ENCODE measurements at places on chromosomes 7 and 10.

- H3K4me3 ChIP-seq, result peak overlapping the region; percentile 12
- no peak for DNase-seq
- peak overlapping the region; percentile 63 for H3K27ac ChIP-seq
Observed at GRCh38 chr10:61836888-61837754, 64.4 kb upstream of the ARID5B start.

- DNase-seq, result no peak
- no peaks in the 10 kb centered on the region for H3K4me1 ChIP-seq
- H3K27ac ChIP-seq, result no peak overlapping the region
- H3K4me3 ChIP-seq, result no peak overlapping the region
Observed at GRCh38 chr7:31613604-31614003, 73.4 kb upstream of the PPP1R17 start.

GRCh38 chr10:55237462-55237861 lies 436.4 kb upstream of the PCDH15 start:
- H3K27ac ChIP-seq, result no peak overlapping the region
- no peak for DNase-seq
- H3K4me1 ChIP-seq, result no peaks in the 10 kb centered on the region
- no peak overlapping the region for H3K4me3 ChIP-seq
- H3K27me3 ChIP-seq, result no peaks in the 10 kb centered on the region

DNA sequence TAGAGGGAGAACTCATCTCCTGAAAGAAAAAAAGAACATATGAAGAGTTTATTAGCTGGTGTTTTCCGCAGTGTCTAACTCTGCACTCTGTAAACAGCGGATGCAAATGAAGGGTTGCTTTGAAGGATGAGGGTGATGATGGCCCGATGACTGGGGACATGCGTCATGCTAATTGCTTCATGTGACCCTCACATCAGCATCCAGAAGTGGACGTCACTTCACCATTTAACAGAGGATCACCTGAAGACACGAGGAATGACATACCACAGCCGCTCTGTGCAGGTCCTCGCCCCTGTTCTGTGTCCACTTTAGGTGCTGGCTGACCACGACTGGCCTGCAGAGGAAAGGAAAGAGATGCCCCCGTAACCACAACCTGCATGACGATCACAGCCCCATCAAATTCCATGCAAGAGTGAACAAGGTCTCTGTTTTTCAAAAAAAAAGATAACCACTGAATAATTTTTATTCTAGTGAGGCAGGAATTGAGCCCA lies 82.9 kb downstream of the KLF6 start:
- no peak for DNase-seq
- H3K27ac ChIP-seq, result no peak overlapping the region
- H3K4me1 ChIP-seq, result no peaks in the 10 kb centered on the region
- H3K27me3 ChIP-seq, result no peaks in the 10 kb centered on the region
- H3K4me3 ChIP-seq, result no peak overlapping the region

DNA sequence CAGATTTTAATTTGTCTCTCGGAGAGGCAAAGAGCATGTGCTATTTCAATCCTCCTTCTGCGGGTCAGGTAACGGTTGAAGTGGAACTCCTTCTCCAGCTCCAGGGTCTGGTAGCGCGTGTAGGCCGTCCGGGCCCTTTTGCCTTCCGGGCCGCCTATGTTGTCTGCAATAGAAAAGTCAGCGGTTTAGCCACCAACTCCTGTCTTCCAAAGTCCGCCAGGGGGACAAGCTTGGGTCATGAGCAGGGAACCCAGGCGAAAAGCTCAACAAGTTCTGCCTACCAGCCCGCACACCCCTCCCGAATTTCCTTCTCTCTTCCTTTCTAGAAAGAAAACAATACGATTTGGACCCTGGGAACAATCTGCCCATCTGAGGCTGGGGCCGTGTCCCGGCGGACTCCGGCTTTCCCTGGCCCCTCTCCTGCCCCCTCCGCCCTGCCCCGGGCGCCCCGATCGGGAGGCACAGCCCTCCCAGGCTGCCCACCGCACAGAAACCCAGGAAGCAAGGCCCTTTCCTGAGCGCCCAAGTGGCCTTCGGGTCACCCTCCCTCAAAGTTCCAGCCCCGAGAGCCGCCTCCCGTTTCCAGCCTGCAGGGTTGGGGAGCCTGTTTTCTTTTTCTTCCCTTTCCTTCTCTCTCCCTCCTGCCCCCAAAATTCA lies 1.4 kb downstream of the HOXA5 start:
- peaks cover 17% of the 10 kb centered on the region for H3K36me3 ChIP-seq
- no peak for DNase-seq
- H3K27ac ChIP-seq, result peak overlapping the region; percentile 92
- H3K4me3 ChIP-seq, result peak overlapping the region; percentile 75

DNA sequence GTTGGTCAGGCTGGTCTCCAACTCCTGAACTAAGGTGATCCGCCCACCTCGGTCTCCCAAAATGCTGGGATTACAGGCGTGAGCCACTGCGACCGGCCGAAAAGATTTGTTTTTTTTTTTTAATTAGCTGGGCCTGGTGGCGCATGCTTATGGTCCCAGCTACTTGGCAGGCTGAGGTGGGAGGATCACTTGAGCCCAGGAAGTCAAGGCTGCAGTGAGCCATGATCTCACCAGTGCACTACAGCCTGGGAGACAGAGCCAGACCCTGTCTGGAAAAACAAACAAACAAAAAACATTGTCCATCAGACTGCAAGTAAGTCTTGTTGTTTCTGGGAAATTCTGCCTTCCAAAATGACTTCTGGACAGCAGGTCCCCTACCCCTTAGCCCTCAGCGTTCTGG lies 16.3 kb upstream of the ZNF212 start:
- H3K4me1 ChIP-seq, result no peaks in the 10 kb centered on the region
- H3K36me3 ChIP-seq, result peaks cover 28% of the 10 kb centered on the region
- H3K4me3 ChIP-seq, result no peak overlapping the region
- H3K27me3 ChIP-seq, result no peaks in the 10 kb centered on the region
- no peak for DNase-seq

- no peak overlapping the region for H3K4me3 ChIP-seq
- H3K27me3 ChIP-seq, result no peaks in the 10 kb centered on the region
- peaks cover 3% of the 10 kb centered on the region for H3K4me1 ChIP-seq
- no peak for DNase-seq
- H3K27ac ChIP-seq, result no peak overlapping the region
Observed at GRCh38 chr7:139871331-139871730, 42.3 kb downstream of the TBXAS1 start.

DNA sequence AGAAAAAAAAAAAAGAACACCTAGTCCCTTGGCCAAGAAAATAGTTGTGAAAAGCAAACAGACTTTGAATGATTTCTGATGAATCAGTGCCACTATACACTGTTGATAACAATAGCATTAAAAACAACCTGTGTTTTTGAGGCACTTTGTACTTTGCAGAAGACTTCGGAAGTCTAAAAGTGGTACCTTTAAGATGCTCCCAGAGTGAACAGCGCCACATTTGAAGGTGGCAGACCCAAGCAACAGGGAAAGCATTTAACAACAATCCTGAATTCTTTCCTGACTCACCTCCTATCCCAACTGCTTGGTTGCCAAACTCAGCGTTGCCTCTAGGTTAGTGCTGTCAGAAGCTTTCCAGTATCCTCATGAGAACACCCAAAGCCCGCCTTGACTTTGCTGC lies 102.5 kb upstream of the CCDC6 start:
- no peak for DNase-seq
- no peaks in the 10 kb centered on the region for H3K36me3 ChIP-seq
- no peaks in the 10 kb centered on the region for H3K4me1 ChIP-seq
- no peak overlapping the region for H3K4me3 ChIP-seq
- no peaks in the 10 kb centered on the region for H3K27me3 ChIP-seq

GRCh38 chr10:94101894-94102293 lies 108.2 kb downstream of the PLCE1 start:
- no peak overlapping the region for H3K4me3 ChIP-seq
- H3K36me3 ChIP-seq, result no peaks in the 10 kb centered on the region
- no peaks in the 10 kb centered on the region for H3K4me1 ChIP-seq
- H3K27me3 ChIP-seq, result no peaks in the 10 kb centered on the region
- peak overlapping the region; percentile 92 for H3K27ac ChIP-seq

GRCh38 chr10:3421537-3422257 lies 249.1 kb upstream of the PITRM1 start:
- no peak overlapping the region for H3K27ac ChIP-seq
- no peaks in the 10 kb centered on the region for H3K27me3 ChIP-seq
- peak; percentile 50 for DNase-seq
- H3K4me1 ChIP-seq, result peaks cover 14% of the 10 kb centered on the region
- no peaks in the 10 kb centered on the region for H3K36me3 ChIP-seq

DNA sequence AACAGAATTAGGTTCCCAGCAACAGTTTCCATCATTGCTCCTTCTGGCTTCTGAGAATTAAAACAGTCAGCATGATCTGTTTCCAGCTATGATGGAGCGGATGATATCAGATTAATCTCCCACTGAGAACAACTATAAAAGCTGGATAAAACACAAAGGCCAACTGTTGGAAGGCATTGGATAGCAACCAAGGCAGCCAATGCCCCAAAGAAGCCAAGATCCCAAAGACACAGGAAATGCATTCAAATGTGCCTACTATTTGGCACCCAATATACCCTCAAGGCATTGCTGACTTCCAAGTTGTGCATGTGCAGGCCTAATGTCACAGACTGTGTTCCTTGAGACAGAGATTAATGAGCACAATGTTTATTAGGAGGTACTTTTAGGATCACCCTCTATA lies 259.3 kb downstream of the ARHGAP12 start:
- H3K4me1 ChIP-seq, result no peaks in the 10 kb centered on the region
- no peak overlapping the region for H3K4me3 ChIP-seq
- H3K36me3 ChIP-seq, result no peaks in the 10 kb centered on the region
- no peaks in the 10 kb centered on the region for H3K27me3 ChIP-seq
- H3K27ac ChIP-seq, result no peak overlapping the region
- DNase-seq, result no peak

DNA sequence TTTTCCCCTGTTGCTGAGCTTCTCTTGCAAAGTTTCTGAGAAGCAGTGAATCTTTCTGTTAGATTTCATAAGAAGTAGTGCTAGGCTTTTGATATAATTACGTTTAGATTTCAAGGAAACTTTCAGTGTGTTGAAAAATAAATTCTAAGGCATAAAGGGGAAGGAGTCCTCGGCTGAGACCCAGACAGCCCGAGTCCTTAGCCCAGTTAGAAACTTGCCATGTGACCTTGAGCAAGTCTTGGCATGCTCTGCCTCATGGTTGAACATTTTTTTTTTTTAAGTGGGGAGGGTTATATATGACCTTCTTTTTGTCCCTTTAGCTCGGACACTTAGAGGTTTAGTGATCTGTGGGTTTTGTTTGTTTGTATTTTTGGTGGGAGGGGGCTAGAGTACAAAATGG lies 117.5 kb downstream of the TCF7L2 start:
- DNase-seq, result no peak
- peaks cover 32% of the 10 kb centered on the region for H3K4me1 ChIP-seq
- peak overlapping the region; percentile 96 for H3K27ac ChIP-seq
- H3K36me3 ChIP-seq, result peaks cover 5% of the 10 kb centered on the region
- no peak overlapping the region for H3K4me3 ChIP-seq
- H3K27me3 ChIP-seq, result no peaks in the 10 kb centered on the region

- H3K4me1 ChIP-seq, result peaks cover 40% of the 10 kb centered on the region
- no peaks in the 10 kb centered on the region for H3K36me3 ChIP-seq
- H3K4me3 ChIP-seq, result peak within 1 kb of the TSS; percentile 92
- no peaks in the 10 kb centered on the region for H3K27me3 ChIP-seq
- DNase-seq, result peak; percentile 77
Observed at GRCh38 chr10:6202684-6203330, at the start of gene PFKFB3. TSS of gene PFKFB3 (plus strand) at chr10:6202932. CDS start at chr10:6203261, 329 bp downstream.

- H3K27ac ChIP-seq, result peak overlapping the region; percentile 43
- no peaks in the 10 kb centered on the region for H3K27me3 ChIP-seq
- no peaks in the 10 kb centered on the region for H3K36me3 ChIP-seq
- H3K4me3 ChIP-seq, result no peak overlapping the region
- DNase-seq, result peak; percentile 91
- H3K4me1 ChIP-seq, result peaks cover 1% of the 10 kb centered on the region
Observed at GRCh38 chr10:13712837-13713581, 126.2 kb downstream of the PRPF18 start.

DNA sequence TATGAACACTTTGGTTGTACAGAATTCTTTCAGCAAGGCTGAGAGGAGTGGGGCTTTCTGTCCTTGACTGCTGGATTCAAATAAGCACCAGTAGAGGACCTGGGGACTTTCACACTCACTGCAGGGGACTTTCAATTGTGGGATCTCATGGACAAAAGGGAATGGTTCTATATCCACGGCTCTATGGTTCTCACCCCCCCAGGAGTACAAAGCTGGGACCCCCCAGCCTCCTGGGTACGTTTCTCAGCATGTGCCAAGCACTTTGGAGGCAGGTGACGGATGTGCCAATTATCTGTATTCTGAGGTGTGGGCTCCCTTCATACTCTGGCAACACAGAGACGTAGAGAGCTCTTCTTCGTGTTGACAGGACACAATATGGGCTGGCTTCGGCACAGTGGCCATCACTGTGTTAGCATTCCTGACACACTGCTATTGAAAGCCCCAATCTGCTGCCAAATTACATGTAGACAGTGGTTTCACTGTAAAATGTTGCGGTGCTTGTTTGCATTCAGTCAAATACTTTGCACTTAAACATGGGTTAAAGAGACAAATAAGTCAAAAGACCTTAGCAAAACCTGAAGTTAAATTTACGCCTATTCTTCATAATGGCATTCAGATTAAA lies 92.7 kb upstream of the SAMD8 start:
- H3K27me3 ChIP-seq, result no peaks in the 10 kb centered on the region
- H3K27ac ChIP-seq, result no peak overlapping the region
- no peak overlapping the region for H3K4me3 ChIP-seq
- H3K36me3 ChIP-seq, result peaks cover 36% of the 10 kb centered on the region
- DNase-seq, result no peak
- no peaks in the 10 kb centered on the region for H3K4me1 ChIP-seq

DNA sequence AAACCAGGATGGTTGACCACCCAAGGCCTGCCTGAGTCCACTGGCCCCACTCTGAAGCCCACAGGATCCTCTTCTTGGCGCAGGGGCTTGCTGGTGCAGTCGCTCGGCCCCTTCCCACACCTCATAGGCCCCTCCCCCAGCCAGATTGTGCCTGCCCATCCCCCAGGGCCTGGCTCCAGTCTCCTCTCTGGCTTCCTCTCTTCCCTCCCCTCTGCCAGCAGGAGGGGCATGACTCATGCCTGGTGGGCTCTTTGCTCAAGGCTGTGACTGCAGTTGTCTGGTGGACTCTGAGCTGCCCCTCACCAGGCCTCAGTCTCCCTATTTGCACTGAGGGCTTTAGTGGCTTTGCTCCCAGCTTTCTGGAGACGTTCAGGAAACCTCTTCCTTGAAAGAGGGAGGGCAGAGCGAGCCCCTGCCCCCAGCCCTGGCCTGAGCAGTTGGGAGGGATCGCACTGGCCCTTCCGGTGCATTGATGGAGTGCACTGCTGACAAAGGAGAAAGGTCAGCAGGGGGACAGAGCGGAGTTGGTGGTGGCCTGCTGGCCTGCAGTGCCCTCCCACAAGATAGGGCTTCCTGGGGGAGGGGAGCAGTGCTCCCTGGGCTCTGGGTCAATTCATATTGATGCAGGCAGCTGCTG lies 60.7 kb downstream of the ZMIZ1 start:
- H3K27me3 ChIP-seq, result no peaks in the 10 kb centered on the region
- no peak overlapping the region for H3K4me3 ChIP-seq
- H3K27ac ChIP-seq, result peak overlapping the region; percentile 57
- H3K4me1 ChIP-seq, result peaks cover 22% of the 10 kb centered on the region

DNA sequence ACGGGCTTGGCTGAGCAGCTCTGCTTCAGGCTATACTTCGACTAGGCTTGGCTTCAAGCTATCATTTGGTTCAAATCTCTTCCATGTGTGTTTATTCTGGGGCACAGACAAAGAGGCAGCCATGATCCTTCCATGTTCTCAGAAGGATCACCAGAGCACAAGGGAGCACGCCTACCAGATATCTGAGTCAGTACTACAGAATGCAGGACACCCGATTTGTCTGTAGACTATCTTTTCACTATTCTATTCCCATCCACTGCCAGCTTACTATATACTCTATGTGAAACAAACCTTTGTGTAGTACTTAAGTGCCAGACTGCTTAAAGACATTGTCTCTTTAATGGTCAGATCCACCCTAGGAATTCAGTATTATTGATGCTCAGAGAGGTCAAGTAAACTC lies 35.1 kb downstream of the CH25H start:
- H3K4me1 ChIP-seq, result no peaks in the 10 kb centered on the region
- H3K4me3 ChIP-seq, result no peak overlapping the region
- DNase-seq, result no peak
- H3K36me3 ChIP-seq, result no peaks in the 10 kb centered on the region
